ENCODE measurements at places on chromosomes 11 and 22.

- DNase-seq, result no peak
Measured at GRCh38 chr11:101907815-101908214, 7.0 kb upstream of the CEP126 start.

DNA sequence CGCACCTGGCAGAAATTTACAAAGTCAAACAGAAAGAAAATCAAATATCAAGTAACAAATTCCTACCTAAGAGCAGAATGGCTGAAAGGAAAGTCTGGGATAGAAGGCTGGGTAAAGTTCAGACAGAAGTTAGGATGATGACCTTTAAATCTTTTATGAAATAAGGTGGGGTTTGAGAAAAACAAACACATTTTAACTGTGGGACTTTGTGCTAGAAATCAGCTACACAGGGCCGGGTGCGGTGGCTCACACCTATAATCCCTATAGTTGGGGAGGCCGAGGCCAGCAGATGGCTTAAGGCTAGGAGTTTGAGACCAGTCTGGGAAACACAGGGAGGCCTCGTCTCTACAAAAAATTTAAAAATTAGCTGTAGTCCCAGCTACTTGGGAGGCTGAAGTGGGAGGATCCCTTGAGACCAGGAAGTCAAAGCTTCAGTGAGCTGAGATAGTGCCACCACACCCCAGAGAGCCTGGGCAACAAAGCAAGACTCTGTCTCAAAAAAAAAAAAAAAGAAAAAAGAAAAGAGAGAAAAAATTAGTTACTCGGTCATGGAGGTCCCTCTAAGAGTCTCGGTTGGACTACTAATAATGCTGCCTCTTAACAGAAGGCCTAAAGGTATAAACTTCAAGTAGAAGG lies 119.7 kb upstream of the BID start:
- DNase-seq, result no peak

DNA sequence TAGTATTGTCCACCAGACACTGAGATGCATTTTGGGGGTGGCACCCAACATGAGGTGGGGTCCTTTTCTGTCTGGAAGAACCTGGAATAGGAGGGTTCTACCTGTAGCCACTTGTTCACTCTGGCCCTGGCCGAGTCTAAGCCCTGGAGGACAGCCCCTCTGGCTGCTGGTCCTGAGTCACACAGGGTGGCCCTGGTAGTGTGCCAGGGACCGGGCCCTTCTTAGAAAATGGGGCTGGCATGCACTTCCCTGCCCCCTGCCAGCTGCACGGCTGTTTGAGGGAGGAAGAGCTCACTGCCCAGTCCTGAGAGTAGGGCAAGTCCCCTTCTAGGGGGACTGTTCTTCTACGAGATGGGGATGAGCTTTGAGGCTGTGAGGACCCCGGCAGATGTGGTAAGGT lies 2.2 kb downstream of the PLCB3 start:
- no peak for DNase-seq

- DNase-seq, result no peak
Measured at GRCh38 chr22:44676441-44677352, 25.3 kb upstream of the PRR5 start.

GRCh38 chr11:69099180-69099579 lies 50.4 kb downstream of the TPCN2 start:
- no peak for DNase-seq

DNA sequence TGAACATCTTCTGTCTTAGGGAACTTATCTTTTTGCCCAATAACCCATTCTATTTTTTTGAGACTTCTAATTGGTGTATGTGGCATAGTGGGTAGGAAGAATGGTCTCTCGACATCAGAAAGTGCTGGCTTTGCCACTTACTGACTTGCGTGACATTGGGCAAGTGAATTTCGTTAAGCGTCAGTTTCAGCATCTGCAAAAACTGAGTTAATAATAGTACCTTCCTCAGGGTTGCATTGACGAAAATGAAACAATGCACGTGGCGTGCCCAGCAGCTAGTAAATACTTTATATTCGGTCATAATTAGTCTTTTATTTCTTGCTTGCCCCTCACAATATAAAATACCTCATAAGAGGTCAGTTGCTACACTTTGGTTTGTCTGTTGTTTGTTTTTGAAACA lies 12.5 kb upstream of the GRIK4 start:
- DNase-seq, result no peak

DNA sequence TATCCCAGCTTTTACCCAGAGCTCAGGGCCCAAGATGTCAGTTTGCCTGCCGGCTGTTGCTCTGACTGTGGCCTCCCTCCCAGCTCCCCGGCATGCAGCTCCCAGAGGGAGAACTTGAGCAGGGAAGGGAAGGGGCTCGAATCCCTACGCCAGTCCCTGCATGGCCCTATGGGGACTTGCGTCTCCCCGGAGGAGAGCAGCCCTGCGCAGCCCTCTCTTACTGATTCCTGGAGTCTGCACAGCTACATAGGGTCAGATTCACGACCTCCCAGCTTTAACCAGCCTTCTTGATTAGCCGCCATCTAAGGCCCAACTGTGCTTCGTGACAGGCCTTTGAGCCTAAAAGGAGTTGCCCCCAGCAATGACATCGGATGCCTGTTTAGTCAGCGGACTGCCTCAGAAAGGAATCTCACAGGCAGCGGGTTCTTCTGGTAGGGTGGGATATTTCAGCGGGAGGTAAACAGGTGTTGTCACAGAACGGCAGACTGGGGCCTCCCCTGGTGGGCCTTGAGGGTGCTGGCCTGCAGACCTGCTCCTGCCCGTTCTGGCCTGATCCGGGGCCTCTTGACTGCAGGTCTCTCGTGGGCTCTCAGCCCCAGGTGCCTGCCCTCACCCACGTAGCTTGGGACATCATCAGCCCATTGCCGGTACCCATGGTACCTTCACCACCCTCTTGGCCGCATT lies 43.8 kb upstream of the KCNQ1OT1 start:
- DNase-seq, result no peak

DNA sequence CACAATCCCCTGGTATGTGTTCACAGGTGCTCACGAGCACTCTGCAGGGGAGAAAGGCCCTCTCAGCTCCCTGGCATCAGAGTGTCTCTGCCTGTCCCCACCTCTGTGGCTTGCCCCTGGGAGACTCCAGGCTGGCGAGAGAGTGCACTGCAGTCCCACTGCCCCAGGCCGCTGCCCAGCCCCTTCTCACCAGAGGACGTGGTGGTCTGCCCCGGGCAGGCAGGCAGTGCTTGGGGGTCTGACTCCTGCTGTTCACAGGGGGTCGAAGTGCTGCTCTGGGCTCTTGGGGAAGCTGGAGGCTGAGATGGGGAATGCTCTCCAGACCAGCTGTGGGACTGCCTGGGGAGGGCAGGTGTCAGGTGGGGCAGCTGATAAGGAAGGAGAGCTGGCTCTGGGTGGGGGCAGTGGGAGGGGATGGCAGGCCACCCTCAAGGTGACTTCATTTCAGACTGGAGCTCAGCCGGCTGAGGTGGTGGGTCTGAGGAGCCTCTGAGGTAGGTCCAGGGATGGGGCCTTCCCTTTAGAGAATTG lies 151.0 kb upstream of the B3GAT1 start:
- DNase-seq, result no peak

- no peak for DNase-seq
Measured at GRCh38 chr11:66039765-66040164, 9.2 kb downstream of the GAL3ST3 start.

GRCh38 chr11:19253153-19253745 lies 12.5 kb upstream of the E2F8 start:
- no peak for DNase-seq

- DNase-seq, result no peak
Measured at GRCh38 chr11:123063826-123064657, 2.1 kb upstream of the HSPA8 start.

GRCh38 chr11:64580412-64580811 lies 10.6 kb upstream of the SLC22A12 start:
- DNase-seq, result no peak

- DNase-seq, result no peak
Measured at GRCh38 chr11:125892071-125892470, 4.6 kb downstream of the HYLS1 start.

GRCh38 chr11:8092587-8093424 lies 11.8 kb downstream of the TUB start:
- peak; percentile 82 for DNase-seq

GRCh38 chr11:70580036-70580805 lies 181.9 kb downstream of the CTTN start:
- DNase-seq, result no peak

- DNase-seq, result no peak
Measured at GRCh38 chr11:14617241-14618027, 26.2 kb upstream of the PDE3B start.

- no peak for DNase-seq
Measured at GRCh38 chr22:49514641-49515040, 313.0 kb downstream of the BRD1 start.
